ENCODE measurements at places on chromosomes 2 and 18. TPM values are rescaled to one million over a fixed set of nuclear protein-coding genes. Genes with fewer than 3 reads are reported as not detected.

RBFA gene
- total RNA-seq = 24.9 TPM

GALNT13 gene
- under 0.01 TPM for total RNA-seq

ATIC gene
- total RNA-seq = 38.2 TPM

KLHL29 gene
- total RNA-seq = 5.2 TPM

SRD5A2 gene
- total RNA-seq = not detected

PRSS56 gene
- total RNA-seq = not detected

OTOS gene
- total RNA-seq = not detected

COL5A2 gene
- total RNA-seq = 891 TPM

CLEC4F gene
- total RNA-seq = not detected
